ENCODE measurements at places on chromosomes 6 and 20.

- DNase-seq, result no peak
Measured at GRCh38 chr6:157151029-157151428, 172.3 kb downstream of the TMEM242 start.

GRCh38 chr20:4192378-4193068 lies 177.2 kb upstream of the RNF24 start:
- peak; percentile 42 for DNase-seq

- no peak for DNase-seq
Measured at GRCh38 chr6:57162516-57162915, 9.6 kb upstream of the BAG2 start.

DNA sequence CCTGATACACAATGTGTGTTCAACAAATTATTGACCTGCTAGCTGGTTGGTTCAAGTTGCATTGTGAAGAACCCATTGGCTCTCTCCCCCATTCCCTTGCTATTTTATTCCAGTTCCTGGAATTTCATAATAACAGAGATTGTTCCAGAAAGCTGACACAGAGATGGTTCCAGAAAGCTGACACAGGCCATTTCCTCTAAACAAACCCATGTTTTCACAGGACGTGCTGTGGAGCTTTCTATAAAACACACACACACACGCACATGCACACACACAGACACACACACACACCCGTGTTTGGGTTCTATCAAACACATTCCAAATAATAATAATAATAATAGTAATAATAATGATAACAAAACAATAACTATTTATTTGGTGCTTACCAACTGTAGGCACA lies 259.1 kb downstream of the CLIC5 start:
- DNase-seq, result no peak

DNA sequence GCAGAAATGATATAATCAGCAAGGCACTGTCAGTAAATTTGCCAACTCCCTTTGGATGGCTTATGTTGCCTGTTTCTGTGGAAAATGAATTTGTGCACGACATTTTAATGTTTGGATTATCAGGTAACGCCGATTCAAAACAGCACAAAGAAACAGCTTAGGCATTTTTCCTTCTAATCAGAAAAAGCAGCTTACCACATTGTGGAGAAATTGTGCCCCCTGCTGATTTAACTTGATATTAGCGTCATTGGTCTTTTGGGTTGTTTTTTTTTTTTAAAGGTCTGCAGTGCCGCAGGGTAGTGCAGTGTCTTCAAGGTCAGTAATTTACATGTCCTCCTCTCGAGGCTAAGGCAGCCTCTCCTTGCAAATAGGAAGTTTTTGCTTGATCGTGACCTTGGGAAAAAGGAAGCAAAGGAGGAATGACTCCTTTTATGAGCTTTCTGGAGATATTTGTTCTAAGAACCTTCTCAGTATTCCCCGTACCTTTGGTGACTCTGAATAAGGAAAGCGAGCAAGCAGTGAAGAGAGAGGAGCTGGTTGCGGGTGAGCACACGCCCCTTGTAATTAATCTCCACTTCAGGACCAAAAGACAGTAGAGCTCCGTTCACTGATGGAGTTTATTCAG lies 79.1 kb downstream of the ELOVL4 start:
- peak; percentile 71 for DNase-seq

DNA sequence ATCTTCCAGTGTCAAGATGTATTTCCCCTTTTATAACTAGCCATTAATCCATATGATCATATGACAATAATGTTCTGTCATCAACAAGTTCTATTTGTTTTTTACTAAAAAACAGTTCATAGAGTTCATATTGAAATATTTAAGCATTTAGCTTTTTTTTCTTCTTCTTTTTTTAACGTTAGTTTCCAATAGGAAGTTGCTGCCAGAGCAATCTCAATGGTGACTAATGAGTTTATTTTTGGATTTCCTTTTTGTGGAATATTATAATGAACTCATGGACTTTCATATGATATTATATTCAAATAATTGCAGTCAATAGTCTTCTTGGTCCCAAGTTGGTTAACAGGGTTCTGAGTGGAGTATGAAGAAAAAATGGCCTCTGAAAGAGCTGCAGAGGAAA lies 343.3 kb downstream of the BCKDHB start:
- no peak for DNase-seq

Measured in AG08395 (cell line).